ENCODE measurements at places on chromosomes 4 and X. TPM values are rescaled to one million over a fixed set of nuclear protein-coding genes. Genes with fewer than 3 reads are reported as not detected.

DNA sequence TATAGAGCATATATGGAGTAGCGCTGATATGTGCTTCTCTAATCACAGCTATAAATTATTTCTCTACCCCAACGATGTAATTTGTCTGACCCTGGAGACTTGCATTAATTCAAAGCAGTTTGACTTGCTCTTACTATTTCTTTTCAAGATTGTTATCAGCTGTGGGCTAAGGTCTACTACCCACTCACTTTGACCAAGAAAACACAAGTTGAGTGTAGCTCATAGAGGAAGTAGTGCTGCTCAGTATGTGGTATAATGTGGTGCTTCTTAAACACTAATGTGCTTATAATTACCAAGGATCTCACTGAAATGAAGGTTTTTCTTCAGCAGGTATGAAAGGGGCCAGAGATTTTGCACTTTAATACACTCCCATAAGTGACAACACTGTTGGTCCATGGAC is 70.1 kb downstream of the INPP4B start:
- peak; percentile 33 for DNase-seq

- no peak for DNase-seq
These were observed 154.6 kb downstream of the ATOH1 start for GRCh38 chr4:93983140-93983539.

Gene CFAP99
- not detected for total RNA-seq

Gene MAGEE2
- not detected for total RNA-seq

Gene CD40LG
- total RNA-seq: not detected
